ENCODE measurements at places on chromosomes 5 and 9.

- peaks cover 20% of the 10 kb centered on the region for H3K4me1 ChIP-seq
- H3K27me3 ChIP-seq = peaks cover 74% of the 10 kb centered on the region
- no peak overlapping the region for H3K4me3 ChIP-seq
- no peaks in the 10 kb centered on the region for H3K36me3 ChIP-seq
Observed at GRCh38 chr5:55176176-55176818, 3.3 kb upstream of the CDC20B start.

DNA sequence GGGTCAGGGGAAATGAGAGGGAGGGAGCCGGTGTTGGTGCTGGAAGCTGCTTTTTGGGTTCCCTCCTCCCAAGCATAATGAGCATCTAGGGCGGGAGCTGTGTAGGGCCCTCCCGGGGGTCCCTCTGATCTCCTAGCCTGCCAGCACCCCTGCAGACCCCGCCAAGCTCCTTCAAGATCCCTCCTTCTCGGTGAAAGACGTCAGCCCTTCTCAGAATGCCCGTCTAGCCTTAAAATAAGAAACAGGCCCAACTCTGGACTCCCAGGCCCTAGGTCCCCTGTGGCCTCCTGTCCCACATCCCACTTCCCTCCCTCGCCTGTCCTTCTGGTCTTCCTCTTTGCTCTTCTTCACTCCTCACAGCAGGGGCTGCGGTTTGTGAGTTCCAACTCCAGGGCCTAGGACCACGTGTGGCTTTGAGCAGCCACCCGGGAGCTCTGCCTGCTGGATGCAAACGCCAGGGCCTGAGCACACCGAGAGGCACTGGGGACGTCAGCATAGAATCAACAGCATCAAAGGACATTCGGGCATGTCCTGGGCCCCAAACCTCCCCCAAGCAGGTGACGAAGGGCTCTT lies 8.8 kb upstream of the SCGB3A1 start:
- no peaks in the 10 kb centered on the region for H3K27me3 ChIP-seq
- peaks cover 4% of the 10 kb centered on the region for H3K4me1 ChIP-seq
- no peaks in the 10 kb centered on the region for H3K36me3 ChIP-seq
- H3K27ac ChIP-seq = no peak overlapping the region

- H3K27me3 ChIP-seq = no peaks in the 10 kb centered on the region
- H3K4me1 ChIP-seq = no peaks in the 10 kb centered on the region
- no peak for DNase-seq
- no peak overlapping the region for H3K27ac ChIP-seq
Observed at GRCh38 chr5:68657055-68657961, 436.5 kb upstream of the SLC30A5 start.

- H3K4me3 ChIP-seq = peak overlapping the region; percentile 77
- H3K27ac ChIP-seq = peak overlapping the region; percentile 53
- no peaks in the 10 kb centered on the region for H3K36me3 ChIP-seq
- H3K27me3 ChIP-seq = no peaks in the 10 kb centered on the region
- DNase-seq = no peak
Observed at GRCh38 chr9:113219186-113219936, 1.7 kb downstream of the FKBP15 start.

GRCh38 chr9:71826279-71826678 lies 58.0 kb upstream of the CEMIP2 start:
- no peaks in the 10 kb centered on the region for H3K36me3 ChIP-seq
- no peaks in the 10 kb centered on the region for H3K4me1 ChIP-seq
- H3K27ac ChIP-seq = no peak overlapping the region
- H3K4me3 ChIP-seq = no peak overlapping the region
- H3K27me3 ChIP-seq = no peaks in the 10 kb centered on the region

DNA sequence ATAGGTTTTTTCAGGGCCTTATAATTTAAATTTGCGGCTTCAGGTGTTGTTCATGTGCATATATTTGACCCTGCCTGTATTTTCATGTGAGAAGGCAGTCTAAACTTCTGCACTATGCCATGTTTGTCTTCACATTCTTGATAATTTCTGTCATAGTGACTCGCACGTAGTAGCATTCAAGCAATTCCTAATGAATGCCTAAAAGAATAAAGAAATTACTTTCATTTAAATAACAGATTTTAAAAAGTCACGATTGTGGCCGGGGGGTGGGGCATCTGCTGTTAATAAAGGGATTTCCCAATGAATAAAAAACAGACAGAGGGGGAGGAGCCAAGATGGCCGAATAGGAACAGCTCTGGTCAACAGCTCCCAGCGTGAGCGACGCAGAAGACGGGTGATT lies 318.0 kb downstream of the ADAMTS6 start:
- no peaks in the 10 kb centered on the region for H3K36me3 ChIP-seq
- no peaks in the 10 kb centered on the region for H3K27me3 ChIP-seq
- H3K4me3 ChIP-seq = no peak overlapping the region
- no peak for DNase-seq
- no peaks in the 10 kb centered on the region for H3K4me1 ChIP-seq

DNA sequence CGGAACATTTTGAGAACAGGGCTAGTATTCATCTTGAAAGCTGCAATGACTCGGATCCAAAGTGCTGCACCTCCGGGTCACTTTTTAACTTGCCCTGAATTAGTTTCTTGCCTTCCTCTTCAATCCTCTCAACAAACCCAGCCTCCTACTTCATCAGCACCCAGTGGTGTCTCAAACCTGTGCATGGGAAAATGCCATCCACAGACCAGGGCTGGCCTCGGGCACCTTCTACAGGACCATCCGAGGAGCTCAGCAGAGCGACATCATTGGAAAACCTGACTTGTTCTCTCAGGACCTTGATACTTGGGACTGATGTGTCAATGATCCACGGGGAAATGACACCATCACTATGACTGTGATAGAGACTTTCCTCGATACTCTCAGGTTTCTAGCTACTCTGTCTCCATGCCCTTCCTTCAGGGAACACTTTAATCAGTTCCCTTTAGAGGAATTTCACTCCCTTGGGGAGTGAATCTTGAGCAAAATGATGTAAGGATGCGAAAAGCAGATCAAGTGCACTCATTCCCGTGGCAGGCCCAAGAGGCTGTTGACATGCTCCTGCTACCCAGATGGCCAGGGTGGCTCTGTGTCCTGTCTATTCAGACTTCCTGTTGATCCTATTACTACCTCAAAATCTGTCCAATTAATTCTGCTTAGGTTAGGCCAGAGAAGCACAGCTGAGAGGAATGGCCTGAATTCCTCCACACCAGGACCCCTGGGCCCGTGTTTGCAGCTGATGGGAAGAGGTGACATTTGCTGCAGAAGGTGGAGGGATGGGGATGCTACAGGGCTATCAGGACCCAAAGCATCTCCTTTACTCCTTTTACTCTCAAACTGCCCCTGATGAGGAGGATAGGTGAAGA lies 96.5 kb upstream of the SLC25A48 start:
- H3K4me3 ChIP-seq = no peak overlapping the region
- no peaks in the 10 kb centered on the region for H3K36me3 ChIP-seq

GRCh38 chr9:85056203-85056572 lies 386.7 kb downstream of the NTRK2 start:
- H3K4me1 ChIP-seq = no peaks in the 10 kb centered on the region
- no peak overlapping the region for H3K4me3 ChIP-seq
- no peaks in the 10 kb centered on the region for H3K36me3 ChIP-seq
- DNase-seq = no peak
- H3K27ac ChIP-seq = no peak overlapping the region
- no peaks in the 10 kb centered on the region for H3K27me3 ChIP-seq

- H3K4me3 ChIP-seq = peak overlapping the region; percentile 65
- peaks cover 26% of the 10 kb centered on the region for H3K4me1 ChIP-seq
- H3K27ac ChIP-seq = peak overlapping the region; percentile 86
- DNase-seq = no peak
Observed at GRCh38 chr5:93578813-93579691, 2.0 kb downstream of the NR2F1-AS1 start.

- H3K4me1 ChIP-seq = no peaks in the 10 kb centered on the region
- DNase-seq = no peak
- no peak overlapping the region for H3K4me3 ChIP-seq
- no peak overlapping the region for H3K27ac ChIP-seq
- no peaks in the 10 kb centered on the region for H3K36me3 ChIP-seq
Observed at GRCh38 chr5:97839341-97840086, 656.5 kb upstream of the RIOK2 start.

Data from upper lobe of right lung (tissue), 1 donor.